Bladder microvascular endothelial cell (primary cell): ENCODE measurements at places on chromosomes 7 and 10. TPM values are rescaled to one million over a fixed set of nuclear protein-coding genes. Genes with fewer than 3 reads are reported as not detected.

EBLN1 gene
- not detected in 2 replicates for total RNA-seq

DYNC1I1 gene
- 0.49 and 31.3 TPM in 2 replicates for total RNA-seq

OSBPL3 gene
- total RNA-seq: 12.6 and 40.3 TPM in 2 replicates

OR2A7 gene
- total RNA-seq: not detected in 2 replicates

CCL24 gene
- not detected in 2 replicates for total RNA-seq

SHTN1 gene
- 0.65 and 4.7 TPM in 2 replicates for total RNA-seq

ARHGAP22 gene
- total RNA-seq: 20.2 and 23.8 TPM in 2 replicates

CYP3A4 gene
- not detected in 2 replicates for total RNA-seq
